ENCODE measurements at places on chromosomes 11 and 22.

GRCh38 chr22:19643448-19644313, 70.6 kb upstream of the SEPTIN5 start:
- no peak for DNase-seq

DNA sequence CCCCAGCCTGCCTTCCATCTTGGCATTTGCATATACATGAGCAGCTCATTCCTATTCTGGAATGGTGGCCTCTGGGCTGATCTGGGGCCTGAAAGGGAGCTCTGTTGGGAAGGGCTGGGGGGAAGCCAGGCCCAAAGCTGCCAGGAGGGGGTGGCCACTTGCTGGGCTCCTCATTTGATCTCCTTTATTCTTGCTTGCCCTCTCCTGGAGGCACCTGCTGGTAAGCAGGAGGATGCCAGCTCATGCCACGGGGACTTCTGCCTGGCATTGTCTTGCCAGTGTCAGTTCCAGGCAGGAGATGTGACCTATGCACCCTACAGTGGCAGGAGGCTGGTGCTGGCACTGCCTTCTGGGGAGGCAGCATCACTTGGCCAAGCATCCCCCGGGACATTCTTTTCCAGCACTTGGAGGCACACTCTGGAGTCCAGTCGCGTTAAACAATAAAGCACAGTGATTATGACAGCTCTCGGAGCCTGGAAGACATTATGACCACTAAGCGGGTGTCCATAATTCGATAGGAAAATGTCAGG, 128.3 kb downstream of the NTM start:
- no peak for DNase-seq

DNA sequence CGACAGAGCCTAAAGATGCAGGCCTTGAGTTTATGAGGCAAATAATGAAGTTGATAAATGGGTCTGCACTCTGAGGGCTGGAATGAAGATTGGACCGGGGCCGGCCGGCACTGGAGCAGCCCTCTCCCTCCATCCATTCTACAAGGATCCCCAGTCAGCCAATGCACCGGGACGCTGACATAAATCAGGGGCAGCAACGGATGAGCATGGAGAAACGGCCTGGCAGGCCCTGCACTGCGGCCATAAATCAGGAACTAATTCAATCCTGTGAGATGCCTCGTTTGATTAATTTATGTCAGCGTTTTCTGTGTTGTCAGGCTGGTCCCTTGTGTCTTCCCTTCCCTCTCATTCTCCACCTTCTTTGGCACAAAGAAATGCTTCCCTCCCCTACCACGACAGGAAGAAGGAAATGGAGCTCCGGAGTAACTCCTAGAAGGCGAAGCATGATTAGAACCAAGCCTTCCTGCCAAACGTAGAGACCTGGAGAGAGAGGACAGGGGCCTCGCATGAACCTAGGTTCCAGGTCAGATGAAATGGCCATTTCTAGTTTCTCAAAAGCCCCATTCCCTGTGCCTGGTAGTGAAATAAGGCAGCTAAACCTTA, 358.4 kb downstream of the OPCML start:
- DNase-seq = no peak

DNA sequence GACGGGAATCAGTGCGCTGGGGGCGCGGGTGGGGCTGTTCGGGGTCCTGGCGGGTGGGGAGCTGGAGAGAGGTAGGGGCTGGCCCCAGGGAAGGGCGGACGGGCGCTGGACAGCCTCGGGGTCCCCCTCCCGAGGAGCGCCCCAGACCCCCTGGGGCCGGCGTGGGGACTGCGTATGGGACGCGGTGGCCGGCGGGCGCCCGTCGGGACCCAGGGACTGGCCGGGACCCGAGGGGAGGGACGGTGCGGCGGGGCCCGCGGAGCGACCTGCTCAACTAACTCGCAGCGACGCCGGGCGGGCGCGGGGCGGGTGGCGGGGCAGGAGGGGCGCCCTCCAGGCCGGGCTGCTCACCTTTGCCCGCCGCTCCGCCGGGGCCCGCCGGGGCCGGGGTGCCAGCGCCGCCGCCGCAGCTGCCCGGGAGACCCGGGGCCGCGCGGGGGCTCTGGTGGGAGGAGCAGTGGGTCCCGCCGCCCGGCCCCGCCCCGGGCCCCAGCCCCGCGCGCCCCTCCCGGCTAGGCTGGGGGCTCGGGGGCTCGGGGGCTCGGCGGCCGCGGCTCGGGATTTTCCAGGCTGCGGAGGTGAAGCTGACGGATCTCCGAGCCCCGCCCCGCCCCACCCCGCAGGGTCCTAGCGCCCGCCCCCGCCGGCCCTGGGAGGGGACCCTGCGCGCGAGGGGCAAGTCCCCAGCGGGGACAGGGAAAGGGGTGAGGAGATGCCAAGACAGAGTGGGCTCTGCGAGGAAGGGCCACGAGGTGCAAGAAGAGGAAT, 12.3 kb downstream of the STARD10 start:
- DNase-seq = peak; percentile 11

- no peak for DNase-seq
Observed at GRCh38 chr11:72551571-72551970, 117.2 kb upstream of the CLPB start.

GRCh38 chr11:113690619-113691569, 15.2 kb downstream of the TMPRSS5 start:
- DNase-seq = no peak

DNA sequence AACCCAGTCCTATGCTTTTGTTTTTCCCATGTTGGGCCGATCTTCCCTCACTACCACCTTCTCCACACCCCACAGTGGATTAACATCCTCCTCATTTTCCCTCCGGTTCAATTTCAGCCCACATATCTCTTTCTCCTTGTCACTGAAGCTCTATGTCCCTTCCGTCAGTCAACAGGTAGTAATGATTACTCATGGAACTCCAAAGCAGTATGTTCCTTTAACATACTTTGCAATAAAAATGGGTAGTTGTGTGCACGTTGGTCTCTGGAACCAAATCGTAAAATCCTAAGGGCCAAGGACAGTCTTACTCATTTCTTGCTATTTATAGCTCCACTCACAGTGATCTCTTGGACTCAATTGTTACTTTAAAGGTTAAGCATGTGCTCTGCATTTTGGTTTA, 20.2 kb downstream of the AMOTL1 start:
- DNase-seq = no peak

DNA sequence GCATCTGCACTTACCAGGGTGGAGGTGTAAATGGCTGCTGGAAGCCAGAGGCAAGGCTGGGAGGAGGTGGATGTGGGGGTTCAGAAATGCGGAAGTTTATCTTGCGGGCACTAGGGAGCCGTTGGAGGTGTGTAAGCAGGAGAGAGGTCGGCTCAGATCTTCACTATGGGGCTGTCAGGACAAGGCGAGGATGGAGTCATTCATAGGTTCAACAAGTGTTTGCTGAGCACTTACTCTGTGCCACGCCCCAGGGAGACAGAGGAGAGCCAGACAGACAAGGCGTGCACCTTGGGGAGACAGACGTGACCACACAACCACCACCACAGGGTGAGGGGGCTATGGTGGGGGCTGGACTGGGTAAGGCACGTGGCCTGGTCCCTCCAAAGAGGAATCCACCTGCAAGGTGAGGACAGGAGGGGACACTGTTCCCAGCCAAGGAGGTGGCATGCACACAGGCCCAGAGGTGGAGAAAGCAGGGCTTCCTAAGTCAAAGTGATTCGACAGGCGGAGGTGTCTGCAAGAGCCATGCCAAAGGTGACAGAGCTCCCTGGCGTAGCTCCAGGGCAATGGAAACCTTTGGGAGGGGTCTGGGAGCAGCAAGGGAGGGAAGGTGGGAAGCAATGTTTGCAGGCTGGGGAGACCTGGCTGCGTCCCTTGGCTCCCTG, 30.8 kb upstream of the TCF20 start:
- DNase-seq = no peak

- DNase-seq = no peak
Observed at GRCh38 chr11:121463689-121464335, 11.0 kb upstream of the SORL1-AS1 start.

DNA sequence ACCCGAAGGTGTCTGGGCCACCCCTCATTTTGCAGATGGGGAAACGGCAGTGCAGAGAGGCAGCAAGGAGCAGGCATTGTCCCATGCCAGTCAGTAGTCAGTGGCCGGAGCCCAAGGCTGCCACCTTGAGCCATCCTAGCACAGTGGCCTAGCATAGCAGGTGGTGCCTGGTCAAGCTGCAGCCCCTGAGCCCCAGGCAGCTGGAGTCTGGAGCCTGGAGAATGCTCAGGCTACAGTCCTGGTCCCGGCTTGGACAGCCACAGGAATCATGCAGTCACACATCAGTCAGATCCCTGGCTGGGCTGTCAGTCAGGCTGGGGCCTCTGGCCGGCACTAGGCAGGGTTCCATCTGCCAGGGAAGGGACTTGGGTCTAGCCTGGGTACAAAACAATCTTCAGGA, 18.6 kb downstream of the KCNC1 start:
- no peak for DNase-seq

DNA sequence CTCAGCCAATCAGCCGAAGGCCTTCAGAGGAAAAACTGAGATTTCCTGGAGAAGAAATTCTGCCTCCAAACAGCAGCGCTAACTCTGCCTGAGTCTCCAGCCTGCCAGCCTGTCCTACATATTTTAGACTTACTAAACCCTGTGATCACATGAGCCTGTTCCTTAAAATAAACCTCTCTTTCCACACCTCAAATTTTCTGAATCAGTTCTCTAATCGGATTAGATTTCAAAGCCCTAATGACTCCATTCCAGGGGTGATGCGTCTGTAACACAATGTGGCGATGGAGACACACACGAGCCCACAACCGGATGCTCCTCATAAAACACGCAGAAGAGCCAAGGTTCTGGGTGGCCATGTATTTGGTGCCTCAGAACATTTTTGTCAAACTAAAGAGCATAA, 1371.2 kb downstream of the BRD1 start:
- no peak for DNase-seq

GRCh38 chr11:9341638-9342178, 27.3 kb upstream of the TMEM41B start:
- DNase-seq = no peak

GRCh38 chr11:32334822-32335221, 100.5 kb downstream of the WT1 start:
- DNase-seq = no peak

- DNase-seq = no peak
Observed at GRCh38 chr11:16382186-16382585, 25.8 kb upstream of the SOX6 start.

DNA sequence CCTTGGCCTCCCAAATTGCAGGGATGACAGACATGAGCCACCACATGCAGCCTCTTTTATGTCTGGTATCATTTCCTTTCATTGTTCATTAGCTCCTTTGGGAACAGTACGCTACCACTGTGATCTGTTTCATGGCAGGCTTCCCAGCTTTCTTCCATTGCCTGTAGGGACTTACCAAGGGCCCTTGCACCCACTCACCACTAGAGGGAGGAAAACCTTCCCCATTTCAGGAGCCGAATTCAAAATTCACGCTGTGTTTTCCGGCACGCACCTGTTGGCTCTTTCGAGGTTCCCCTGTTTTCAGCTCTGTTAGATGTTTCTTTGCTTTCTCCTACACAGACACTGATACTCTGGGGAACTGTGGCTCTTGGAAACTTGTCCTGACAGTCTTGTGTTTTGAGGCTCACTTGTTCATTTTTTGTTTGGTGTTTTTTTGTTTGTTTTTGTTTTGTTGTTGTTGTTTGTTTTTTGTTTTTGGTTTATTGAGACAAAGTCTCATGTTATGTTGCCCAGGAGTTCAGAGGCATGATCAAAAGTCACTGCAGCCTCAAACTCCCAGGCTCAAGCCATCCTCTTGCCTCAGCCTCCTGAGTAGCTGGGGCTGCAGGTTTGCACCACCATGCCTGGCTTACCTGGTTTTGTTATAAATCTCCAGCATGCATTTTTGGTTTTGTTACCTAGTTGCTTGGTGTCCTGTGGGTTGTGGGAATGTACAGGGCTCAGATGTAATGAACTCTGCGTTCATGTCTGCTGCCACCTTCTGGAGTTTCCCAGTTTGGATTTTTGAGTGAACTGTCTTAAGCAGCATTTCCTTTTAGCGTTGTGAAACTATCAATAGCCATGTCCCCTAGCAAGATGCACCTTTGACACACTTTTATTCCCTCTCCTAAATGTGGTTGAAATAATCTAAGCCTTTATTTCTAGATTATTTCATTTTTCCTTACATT, 2.3 kb downstream of the KRTAP5-11 start:
- DNase-seq = no peak

DNA sequence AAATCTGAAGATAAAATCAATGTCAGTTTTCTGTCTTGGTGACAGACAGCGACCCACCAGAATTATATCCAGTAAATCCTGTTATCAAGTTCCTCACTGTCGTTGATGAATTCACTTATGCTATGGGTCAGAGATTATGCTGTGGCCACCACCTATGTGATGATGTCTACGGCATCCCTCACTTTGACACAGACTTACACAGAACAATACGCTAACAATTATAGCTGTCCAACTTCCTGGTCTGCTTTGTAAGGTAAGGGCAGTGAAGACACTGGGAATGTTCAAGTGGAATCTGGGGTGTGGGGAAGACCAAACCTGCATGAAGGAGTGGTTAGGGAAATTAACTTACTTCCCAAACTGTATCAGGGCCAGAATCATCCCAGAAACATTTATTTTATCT, 19.3 kb upstream of the PAX6 start:
- no peak for DNase-seq

DNA sequence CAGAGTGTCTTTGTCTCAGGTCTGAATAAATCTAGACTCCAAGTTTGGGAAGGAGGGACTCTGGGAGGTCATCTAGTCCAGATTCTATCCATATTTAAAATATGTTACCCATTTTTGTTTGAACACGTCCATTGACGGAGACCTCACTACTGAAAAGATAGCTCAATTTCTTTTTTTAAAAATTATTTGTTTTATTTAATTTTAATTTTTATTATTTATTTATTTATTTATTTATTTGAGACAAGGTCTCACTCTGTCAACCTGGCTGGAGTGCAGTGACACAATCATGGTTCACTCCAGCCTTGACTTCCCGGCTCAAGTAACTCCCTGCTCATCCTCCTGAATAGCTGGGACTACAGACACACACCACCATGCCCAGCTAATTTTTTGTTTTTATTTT, 89.5 kb upstream of the SNX19 start:
- no peak for DNase-seq

GRCh38 chr11:19843079-19843478, 130.4 kb downstream of the NAV2 start:
- no peak for DNase-seq

DNA sequence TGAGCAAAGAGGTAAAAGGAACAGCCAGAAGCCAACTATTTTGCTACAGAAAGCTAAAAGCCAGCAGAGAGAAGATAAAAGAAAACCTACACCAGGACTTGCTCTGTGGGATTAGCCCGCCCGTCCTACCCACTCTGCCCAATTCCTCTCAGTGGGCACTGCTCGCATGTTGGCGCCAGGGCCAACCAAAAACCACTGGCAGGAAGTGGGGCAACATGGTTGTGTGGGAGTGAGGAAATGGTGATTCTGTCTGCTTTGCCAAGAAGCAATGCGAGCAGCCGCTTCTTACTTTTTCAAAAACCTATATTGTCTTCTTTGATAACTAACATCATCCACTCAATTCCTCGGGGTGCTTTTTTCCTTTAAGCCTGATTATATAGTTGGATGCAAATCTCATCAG, 14.2 kb upstream of the APOA1 start:
- DNase-seq = no peak
